ENCODE measurements at places on chromosomes 5 and 9. TPM values are rescaled to one million over a fixed set of nuclear protein-coding genes. Genes with fewer than 3 reads are reported as not detected.
A peak's percentile ranks its signal among the peaks of the same experiment; 100 is the strongest.

DNA sequence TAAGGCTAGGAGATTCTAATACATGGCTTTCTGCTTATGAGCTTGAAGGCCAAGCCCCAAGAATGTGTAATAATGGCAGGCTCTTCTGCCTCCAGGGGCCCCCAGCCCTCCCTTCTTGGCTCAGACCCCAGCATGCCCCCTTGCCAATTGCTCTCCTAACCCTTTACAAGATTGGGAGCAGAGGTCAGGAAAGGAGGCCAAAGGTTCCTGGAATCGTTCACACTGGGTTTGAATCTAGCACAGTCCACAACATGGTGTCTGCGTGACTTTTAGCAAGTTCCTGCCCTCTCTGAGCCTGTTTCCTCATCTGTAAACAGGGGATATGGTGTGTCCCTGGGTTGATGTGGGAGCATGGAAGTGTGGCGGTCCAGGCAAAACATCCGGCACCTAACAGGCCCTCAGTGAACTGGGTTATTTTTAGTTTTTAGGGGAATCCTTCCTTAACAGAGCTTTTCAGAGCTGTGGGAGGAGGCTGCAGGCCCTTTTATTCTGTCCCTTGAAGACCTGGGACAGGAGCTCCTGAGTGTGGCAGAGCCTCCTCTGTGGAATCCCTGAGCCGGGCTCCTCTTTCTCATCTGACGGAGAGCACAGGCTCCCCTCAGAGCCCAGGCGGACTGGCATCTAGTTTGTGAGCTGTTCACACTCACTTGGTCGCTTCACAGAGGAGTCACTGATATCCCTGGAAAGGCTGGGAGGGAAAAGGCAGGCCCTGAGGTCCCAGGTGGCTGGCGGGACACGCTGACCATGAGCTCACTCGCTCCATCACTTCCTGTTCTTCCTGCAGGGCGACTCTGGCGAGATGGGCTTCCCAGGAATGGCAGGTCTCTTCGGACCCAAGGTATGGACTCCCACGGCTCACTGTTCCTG, 23.4 kb upstream of the ORM1 start:
- peak; percentile 8 for DNase-seq
- H3K4me3 ChIP-seq, result no peak overlapping the region
- no peaks in the 10 kb centered on the region for H3K4me1 ChIP-seq

DNA sequence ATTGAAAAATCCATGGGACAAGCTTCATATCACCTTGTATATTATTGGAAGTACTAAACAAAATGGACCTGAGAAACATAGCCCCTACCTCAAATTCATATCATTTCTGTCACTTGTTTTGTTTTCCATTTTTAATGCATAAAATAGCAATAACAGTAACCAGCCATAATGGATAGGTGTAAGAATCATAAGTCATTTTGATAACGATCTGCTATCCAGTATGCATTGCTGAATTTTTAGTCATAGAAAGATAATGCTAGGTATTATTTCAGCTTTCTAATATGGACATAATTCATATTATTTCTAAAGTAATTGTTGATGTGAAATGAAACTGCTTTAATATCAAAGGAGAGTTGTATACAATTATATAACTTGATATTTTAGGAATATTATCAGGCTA, 1.1 kb upstream of the LRRC70 start:
- no peak overlapping the region for H3K4me3 ChIP-seq
- DNase-seq, result no peak
- no peaks in the 10 kb centered on the region for H3K27me3 ChIP-seq
- no peaks in the 10 kb centered on the region for H3K4me1 ChIP-seq

DNA sequence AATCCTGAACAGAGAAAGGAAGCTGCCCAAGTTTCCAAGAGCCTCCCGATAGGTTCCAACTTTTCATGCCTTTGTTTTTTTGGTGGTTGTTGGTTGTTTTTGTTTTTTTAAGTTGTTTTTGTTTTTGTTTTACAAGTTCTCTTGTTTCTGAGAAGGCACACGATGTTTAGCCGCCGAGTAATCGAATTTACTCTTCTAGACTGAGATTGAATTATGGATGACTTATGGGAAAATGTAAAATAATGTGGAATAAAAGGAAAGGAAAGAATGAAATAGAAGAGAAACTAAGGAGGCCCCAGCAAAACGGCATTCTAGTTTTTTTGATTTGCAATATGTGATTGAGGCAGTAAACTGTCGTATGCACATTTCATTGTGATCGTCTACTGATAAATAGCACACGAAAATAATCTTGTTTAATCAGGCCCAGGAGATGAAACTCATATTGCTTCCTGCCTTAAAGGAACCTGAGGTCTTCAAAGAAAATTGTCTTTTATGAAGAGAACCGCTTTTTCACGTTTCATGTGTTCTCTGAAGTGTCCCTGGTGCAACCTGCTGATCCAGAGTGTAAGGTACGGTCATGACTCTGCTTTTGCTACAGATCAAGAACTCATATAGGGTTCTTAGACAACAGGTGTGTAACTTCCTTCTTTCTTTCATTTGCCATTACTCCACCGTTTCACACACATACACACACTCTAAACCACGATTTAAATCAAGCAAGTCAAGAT, 1.3 kb upstream of the GNAQ start:
- H3K4me1 ChIP-seq, result peaks cover 36% of the 10 kb centered on the region
- peak overlapping the region; percentile 52 for H3K4me3 ChIP-seq
- no peak for DNase-seq
- H3K27me3 ChIP-seq, result no peaks in the 10 kb centered on the region
- H3K36me3 ChIP-seq, result no peaks in the 10 kb centered on the region

GRCh38 chr9:8613346-8613825, 813.8 kb upstream of the DMAC1 start:
- no peaks in the 10 kb centered on the region for H3K4me1 ChIP-seq
- no peak for DNase-seq
- H3K27ac ChIP-seq, result no peak overlapping the region
- H3K4me3 ChIP-seq, result no peak overlapping the region
- H3K36me3 ChIP-seq, result no peaks in the 10 kb centered on the region

DNA sequence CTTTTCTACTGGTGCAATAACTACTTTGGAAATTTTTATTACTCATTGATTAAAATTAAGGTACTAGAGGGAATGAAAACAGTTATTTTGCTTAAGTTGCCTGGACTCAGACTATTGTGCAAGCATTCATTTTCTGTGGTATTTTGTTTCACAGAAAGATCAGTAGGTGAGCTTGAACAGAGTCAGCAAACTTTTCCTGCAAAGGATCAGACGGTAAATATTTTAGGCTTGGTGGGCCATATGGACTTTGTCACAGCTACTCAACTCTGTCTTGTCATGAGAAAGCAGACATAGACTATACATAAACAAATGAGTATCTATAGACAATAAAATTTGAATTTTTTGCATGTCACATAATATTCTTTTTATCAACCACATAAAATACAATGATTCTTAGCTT, 1036.4 kb downstream of the NR2F1-AS1 start:
- H3K36me3 ChIP-seq, result no peaks in the 10 kb centered on the region
- H3K27ac ChIP-seq, result no peak overlapping the region
- no peaks in the 10 kb centered on the region for H3K27me3 ChIP-seq

DNA sequence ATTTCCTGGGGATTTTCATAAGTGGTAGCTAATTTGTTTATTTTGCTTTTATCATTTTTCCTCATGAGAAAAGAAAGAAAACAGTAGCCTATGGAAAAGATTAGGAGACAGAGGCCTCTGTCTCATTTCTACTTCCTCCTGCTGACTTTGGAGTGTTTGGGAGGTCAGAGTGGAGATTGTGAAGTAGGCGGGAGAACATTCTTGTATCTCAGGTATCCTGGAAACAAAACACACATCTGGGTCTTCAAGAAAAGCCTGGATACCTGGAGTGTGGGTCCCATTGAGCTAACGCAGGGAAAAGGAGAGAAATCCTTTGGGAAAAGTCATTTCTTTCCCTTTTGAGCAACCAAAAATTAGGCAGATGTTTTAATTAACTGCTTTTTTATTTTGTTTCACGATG, 161.5 kb upstream of the DMAC1 start:
- DNase-seq, result no peak
- H3K27me3 ChIP-seq, result no peaks in the 10 kb centered on the region
- H3K4me1 ChIP-seq, result no peaks in the 10 kb centered on the region
- H3K4me3 ChIP-seq, result no peak overlapping the region
- no peaks in the 10 kb centered on the region for H3K36me3 ChIP-seq

GRCh38 chr5:112635771-112636731, 101.6 kb upstream of the APC start:
- no peak overlapping the region for H3K4me3 ChIP-seq
- no peaks in the 10 kb centered on the region for H3K4me1 ChIP-seq
- H3K27ac ChIP-seq, result no peak overlapping the region
- no peak for DNase-seq
- H3K27me3 ChIP-seq, result no peaks in the 10 kb centered on the region
- no peaks in the 10 kb centered on the region for H3K36me3 ChIP-seq

DNA sequence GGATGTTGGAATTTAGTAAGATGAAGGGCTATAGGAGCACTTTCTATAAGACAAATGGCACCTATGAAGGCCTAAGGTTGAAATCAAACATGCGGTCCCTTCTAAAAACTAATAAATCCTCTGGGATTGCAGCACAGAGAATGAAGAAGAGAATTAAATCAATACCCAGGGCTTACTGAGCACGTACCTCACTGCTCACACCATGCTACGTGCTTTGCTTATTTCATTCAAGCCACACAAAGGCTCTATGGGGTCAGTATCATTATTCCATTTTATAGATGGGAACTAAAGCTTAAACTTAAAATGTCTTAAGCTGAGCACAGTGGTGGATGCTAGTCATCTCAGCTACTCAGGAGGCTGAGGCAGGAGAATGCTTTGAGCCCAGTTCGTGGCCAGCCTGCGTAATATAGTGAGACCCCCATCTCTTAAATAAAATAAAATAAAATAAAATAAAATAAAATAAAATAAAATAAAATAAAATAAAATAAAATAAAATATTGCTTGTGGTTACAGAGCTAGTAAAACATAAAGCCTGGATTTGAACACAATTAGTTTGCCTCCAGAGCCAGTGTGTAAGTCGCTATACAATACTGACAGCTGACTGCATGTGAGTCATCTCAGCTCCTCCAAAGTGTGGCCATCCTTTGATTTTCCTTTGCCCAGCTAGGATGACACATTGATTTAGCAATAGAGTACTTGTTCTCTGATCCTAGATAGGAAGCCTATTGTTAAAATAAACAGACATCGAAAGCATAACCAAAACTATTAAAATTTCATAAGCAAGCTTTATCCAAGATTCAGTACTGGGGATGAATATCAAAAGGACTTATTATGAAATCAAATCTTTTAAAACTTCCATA, 20.9 kb upstream of the DPYSL3 start:
- DNase-seq, result no peak
- no peak overlapping the region for H3K4me3 ChIP-seq
- no peak overlapping the region for H3K27ac ChIP-seq
- H3K4me1 ChIP-seq, result no peaks in the 10 kb centered on the region
- H3K27me3 ChIP-seq, result no peaks in the 10 kb centered on the region

- DNase-seq, result no peak
- H3K27ac ChIP-seq, result no peak overlapping the region
- H3K4me3 ChIP-seq, result no peak overlapping the region
Measured at GRCh38 chr5:93704996-93705395, 36.4 kb downstream of the POU5F2 start.

DNA sequence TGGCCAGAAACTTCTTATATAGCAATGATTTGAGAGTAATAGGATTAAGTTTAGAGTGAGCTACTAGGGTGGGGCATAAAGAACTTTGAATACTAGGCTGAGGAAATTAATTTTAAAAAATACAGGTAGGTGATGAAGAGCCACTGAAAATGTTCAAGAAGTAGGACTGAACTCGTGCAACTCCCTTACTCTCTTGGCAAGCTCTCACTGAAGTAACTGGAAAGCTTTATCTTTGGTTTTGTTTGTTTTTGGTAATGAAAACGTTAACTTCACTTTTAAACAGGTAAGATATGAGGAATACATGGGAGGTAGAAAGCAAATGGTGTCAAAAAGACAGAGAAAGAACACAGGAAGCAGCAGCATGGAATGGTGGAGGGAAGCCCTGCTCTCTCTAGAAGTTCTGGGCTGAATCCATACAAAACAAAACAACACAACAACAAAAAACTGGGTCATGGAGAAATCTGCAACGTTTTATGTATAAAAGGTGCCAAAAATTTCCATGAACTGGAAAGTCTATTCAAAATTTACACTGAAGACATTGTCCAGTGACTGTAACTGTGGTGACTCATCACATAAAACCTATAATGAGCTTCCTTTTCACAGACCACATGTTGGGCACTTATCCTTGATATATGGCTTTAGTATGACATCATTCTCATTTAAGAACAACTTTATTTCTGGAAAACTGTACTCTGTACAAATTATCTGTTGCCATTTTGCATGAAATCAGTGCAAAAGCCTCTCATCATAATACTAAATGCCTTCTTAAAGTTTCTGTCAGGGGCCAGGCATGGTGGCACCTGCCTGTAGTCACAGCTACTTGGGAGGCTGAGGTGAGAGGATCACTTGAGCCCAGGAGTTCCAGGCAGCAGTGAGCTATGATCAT, 91.2 kb upstream of the CHD1 start:
- no peaks in the 10 kb centered on the region for H3K36me3 ChIP-seq
- no peaks in the 10 kb centered on the region for H3K27me3 ChIP-seq
- no peak overlapping the region for H3K4me3 ChIP-seq
- no peak overlapping the region for H3K27ac ChIP-seq

DNA sequence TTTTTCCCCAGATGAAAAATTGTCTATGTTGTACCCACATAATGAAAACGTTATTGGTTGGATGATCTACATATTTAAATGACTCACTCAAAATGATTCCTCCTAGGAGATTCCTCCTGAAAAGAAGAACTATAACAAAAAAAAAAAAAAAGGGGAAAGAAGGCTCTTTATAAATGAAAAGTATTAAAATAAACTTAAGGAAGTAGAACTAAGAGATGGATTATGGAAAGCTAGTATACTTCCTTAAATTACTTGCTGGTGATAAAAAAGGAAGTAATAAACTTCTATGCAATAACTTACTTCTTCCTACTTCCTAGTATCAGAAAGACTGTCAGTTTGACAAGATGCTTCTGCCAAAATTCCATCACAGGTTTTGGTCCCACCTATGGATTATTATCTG, 1087.7 kb downstream of the CDH12 start:
- no peaks in the 10 kb centered on the region for H3K27me3 ChIP-seq
- H3K27ac ChIP-seq, result no peak overlapping the region
- H3K4me3 ChIP-seq, result no peak overlapping the region
- DNase-seq, result no peak
- no peaks in the 10 kb centered on the region for H3K36me3 ChIP-seq

DNA sequence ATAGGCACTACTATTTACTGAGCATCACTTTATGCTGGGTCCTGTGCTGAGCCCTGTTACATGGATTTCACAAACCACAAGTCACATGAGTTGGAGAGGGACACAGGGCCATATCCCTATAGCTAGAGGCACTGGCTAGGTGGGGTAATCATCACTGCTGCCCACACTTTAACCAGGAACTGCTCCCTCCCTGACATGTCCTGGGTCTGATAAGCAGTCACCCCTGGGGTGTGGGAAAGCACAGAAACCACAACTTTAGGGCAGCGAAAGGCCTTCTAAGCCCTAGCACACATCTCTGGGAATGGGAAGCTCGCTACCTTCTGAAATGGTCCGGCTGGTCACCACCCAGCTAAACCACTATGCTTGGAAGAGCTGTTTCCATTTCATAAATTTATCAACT, 15.0 kb downstream of the TBC1D2 start:
- H3K4me1 ChIP-seq, result peaks cover 17% of the 10 kb centered on the region
- DNase-seq, result no peak
- no peak overlapping the region for H3K4me3 ChIP-seq
- H3K27me3 ChIP-seq, result no peaks in the 10 kb centered on the region

GRCh38 chr5:123776761-123777160, 264.8 kb downstream of the CSNK1G3 start:
- H3K27ac ChIP-seq, result no peak overlapping the region
- no peaks in the 10 kb centered on the region for H3K4me1 ChIP-seq
- no peaks in the 10 kb centered on the region for H3K36me3 ChIP-seq
- no peak overlapping the region for H3K4me3 ChIP-seq

TMOD1 gene
- 8.8 TPM for total RNA-seq

TRIM7 gene
- total RNA-seq, result 3.1 TPM

SPATA31A3 gene
- total RNA-seq, result not detected

PRRX2 gene
- not detected for total RNA-seq

IRX1 gene
- 13.3 TPM for total RNA-seq

TCF7 gene
- 6.3 TPM for total RNA-seq

FCN2 gene
- not detected for total RNA-seq

FBLL1 gene
- total RNA-seq, result not detected
